Effector memory CD4-positive, alpha-beta T cell (primary cell): ENCODE measurements at places on chromosomes 1 and 21.

DNA sequence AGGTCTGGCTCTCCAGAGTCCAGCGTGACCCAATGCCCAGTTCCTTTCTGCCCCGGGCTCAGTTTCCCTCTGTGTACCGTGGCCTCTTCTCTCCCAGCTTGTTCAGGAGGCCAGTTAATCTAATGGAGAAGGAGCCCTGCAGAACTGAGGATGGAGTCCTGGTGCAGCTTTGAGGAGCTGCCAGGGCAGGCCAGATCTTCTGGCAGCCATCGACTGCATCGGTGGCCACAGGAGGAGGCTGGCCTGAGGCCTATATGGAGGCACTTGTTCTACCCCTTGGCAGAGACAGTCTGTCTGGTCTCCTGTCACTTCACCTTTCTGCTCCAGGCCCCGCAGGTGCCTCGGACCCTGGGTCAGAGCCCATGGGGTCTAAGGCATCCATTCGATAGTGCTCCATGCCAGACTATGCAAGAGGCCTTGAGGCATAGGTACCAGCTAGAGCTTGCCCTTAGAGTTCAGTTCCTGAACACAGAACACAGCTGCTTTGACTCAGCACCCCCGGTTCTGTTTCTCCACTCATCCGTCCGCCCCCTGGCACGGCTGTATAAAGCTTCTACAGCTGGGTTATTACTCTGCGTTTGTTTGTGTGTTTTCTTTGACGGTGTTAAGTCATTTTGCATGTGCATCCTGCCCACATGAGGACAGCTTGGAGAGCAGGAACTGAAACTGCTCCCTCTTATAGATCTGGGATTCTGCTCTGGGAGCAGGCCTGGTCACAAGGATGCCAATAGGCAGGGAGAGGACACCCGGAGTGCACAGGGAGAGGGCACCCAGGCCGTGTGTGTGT is 18.5 kb upstream of the LRRN2 start:
- no peak for DNase-seq

DNA sequence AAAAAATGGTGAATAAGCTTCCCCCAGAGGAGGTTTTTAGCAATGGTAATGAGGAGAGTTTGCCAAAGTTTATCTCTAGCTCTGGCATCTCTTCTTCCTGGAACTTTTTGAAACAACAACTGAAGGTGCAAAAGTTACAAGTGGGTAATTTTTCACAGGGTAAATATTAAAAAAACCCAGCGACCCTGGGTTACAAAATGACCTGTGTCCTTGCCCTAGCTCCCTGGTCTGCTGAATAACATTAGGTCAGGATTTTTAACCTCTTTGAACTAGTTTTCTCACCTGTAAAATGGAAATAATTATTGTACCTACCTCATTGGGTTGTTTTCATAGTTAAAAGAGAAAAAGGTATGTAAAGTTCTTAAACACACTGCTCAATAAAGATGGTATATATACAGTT is 332.4 kb upstream of the DUSP10 start:
- no peak for DNase-seq

DNA sequence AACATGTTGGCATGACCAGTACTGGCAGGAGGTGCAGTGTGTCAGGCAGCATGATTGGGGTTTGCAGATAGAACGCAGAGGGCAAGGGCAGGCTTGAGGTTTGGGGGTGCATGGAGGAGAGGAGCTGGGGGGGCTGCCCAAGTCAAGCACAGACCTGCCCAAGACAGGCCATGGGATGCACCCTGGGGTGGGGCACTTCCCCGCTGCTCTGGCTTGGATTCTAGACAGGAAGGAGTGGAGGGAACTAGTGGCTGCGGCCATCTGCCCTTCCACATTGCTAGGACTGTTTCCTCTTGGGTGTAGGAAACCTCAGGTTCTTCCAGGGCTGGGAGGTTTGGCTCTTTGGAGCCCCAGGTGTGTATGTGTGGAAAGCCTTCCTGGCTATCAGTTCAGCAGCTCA is 3.0 kb downstream of the PDXK start:
- DNase-seq: no peak

- no peak for DNase-seq
These were observed 7.9 kb downstream of the ITSN1 start for GRCh38 chr21:33650230-33650629.

DNA sequence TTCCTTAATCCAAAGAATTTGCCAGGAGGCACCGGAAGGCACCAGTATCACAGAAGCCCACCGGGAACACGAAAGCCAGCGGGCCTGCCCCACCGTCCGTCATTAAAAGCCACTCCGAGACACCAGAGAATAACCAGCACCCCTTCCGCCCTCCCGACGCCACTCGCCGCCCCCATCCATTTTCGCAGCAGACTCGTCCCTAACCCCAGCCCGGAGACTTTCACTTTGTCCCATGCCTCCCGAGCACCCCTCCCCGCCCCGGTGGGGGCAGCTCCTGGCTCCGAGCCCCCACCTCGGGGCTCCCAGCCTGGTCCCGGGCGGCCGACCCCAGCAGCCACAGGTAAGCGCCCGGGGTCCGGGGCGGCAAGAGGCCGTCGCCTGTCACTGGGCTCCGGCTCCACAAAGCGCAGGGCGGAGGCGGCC is 105.4 kb downstream of the SLC45A1 start:
- DNase-seq: peak; percentile 28

DNA sequence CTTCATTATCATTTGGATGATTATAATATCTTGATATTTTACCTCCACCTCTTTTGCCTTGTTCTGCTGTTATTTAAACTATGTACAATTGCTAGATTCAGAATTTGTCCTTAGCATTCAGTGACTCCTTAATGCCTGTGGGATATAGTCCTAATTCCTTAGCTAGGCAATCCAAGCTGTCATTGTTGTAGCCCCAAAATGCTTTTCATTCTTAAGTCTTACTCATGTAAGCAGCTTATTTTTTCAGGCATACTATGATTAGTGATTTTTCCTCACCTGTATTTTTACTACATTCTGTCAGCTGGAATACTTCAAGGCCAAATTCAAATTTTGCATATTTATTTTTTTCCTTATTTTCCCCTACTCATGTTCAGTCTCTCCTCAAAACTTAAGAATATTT is 13.4 kb downstream of the PKN2 start:
- DNase-seq: no peak

GRCh38 chr1:65955071-65955470 is 162.4 kb downstream of the PDE4B start:
- no peak for DNase-seq

DNA sequence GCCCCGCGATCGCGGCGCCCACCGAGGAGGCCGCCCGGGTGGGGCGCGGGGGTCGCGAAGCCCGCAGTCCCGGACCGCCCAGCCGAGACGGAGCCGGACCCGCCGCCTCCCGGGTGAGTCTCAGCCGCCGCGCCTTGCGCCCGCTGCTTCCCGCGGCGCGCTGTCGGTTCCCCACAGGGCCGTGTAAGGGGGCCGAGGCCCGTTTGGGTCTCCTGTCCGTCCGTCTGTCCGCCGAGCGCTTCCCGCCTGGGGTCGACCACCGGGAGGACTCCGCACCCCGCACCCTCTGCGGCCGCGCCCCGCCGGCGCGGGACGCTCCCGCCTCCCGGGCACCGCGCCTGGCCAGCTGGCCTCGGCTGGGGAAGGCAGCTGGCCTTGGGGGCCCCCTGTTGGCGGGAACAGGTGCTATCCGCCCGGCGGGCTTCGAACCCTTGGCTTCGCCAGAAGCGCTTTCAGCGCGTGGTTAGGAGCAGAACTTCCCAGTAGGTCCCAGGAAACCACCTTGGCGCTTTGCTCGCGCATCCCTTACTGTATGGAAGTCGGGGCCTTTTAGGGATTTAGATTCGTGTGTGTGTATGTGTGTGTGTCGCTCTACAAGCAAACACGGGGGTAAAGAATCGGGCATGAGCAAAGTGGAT is 414 bp downstream of the TMEM51 start:
- no peak for DNase-seq

DNA sequence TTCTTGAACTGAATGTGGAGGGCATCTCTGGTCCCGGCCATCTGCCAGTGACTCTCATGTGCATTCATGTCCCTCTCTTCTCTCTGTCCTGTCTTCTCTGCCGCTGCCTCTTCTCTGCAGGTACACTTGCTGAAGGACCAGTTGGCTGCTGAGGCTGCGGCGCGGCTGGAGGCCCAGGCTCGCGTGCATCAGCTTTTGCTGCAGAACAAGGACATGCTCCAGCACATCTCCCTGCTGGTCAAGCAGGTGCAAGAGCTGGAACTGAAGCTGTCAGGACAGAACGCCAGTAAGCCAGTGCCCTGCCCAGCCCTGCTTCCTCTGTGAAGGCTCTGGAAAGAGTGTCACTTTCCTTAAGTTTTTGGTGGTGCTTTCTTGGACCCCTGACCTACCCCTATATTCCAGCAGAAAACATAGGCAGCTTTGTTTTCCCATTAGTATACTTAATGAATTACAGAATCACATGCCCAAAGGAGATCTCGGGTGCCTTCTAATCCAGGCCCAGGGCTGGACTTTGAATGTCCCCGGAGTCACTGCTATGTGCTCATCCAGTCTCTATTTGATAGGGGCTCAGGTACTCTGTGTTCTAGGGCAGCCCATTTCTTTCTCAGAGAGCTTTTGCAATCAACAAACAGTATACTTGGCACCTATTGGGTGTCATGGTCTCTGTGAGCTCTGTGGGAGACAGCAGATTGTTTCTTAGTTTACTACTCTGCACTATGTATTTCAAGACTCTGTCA is 11.2 kb downstream of the SPATA46 start:
- no peak for DNase-seq

DNA sequence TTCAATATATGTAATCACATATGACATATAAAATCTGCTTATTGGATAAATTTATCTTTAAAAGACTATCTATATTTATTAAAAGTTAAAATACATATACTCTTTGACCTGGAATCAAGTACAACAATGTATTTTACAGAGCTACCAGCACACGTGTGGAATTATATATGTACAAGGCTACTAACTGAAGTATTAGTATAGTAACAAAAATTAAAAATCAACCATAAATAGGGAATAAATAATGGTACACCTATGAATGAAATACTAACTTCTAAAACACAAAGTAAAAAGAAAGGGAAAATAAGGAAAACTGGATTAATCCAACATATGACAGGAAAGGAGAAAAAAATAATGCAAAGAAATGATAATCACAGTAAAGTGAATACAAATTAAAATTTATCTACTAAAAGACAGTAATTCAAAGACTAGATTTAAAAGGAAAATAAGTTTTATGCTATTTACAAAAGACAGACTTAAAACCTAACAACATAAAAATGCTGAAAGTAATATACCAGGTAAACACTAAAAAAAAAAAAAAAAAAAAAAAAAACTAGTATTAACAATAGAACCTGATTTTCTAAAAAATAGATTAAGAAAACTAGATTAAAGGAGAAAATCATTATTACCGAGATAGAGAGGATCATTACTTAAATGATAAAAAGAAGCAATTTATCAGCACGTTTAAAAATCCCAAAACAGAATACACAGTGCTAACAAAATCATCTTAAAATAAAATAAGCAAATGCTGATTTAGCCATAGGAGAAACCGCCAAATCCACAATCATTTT is 27.9 kb downstream of the MRPL39 start:
- DNase-seq: no peak

DNA sequence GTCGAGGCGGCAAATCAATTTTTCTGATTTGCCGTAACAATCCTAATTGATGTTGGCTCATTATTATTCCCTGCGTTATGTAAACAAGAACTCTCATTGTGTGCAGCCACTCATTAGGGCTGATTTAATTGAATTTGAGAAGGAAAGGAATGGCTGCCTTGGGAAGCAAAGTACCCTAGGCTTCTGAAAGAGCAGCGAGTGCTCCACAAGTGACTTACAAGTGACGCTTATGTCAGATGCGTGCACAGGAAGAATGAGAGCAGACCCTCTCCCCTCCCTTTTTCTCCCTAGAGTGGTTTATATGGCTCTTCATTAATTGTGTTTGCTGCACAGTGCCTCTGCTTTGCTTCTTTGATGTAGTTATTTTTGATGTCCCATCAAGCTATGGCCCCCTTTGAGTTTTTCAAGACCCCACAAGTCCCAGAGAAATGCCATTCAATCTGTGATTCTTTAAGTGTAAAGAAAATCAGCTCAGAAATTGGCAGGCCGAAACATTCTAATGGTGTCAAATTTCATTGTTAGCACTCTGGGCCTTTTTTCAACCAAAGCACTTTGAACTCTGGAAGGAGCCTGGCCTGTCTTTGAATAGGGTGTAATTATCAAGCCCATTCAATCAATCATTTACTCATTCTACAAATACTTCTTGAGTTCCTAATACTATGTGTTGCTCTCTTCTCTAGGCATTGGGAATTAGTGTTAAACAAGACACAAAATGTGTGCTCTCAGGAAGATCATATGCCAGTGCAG is 86.8 kb upstream of the VAV3 start:
- no peak for DNase-seq

DNA sequence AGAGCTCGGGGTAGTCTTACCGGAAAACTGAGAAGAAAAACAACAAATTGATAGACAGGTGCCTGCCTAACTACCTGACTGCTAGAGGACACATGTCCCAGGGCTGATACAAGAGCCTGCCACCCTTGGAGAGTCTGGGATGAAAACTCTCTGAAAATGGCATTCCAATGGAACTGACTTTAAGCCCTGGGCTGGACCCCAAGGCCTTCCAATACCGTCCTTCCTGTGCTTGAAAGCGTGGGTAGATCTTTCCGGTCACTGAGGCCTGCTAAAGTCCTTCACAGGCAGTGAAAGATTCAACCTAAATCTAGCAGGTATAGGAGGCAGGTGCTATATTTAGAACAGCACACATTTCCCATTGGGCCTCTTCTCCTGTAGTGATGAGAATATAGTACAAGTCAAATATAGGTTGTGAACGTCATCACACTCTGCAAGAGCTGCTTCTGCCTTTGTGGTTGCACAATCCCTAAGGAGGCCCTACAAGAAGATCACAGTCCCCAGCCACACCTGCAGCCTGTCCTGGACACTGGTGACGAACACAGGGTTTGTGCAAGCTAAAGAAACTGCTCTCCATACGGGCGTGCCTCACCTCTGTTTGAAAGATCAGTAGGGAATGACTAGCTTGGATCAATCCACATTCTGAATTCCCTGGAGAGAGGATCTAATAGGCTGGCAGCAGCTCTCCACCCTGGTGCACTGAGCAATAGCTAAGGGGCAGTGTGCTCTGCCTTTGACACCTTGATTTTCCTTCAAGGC is 876 bp upstream of the CHML start:
- no peak for DNase-seq

GRCh38 chr1:1612104-1612400 is 3.2 kb upstream of the MIB2 start:
- DNase-seq: no peak

GRCh38 chr21:40422896-40423635 is 423.9 kb downstream of the DSCAM start:
- no peak for DNase-seq
